ENCODE measurements at places on chromosomes 5 and 9.
A peak's percentile ranks its signal among the peaks of the same experiment; 100 is the strongest.

- no peak for DNase-seq
Measured at GRCh38 chr5:40221255-40221654, 458.5 kb upstream of the PTGER4 start.

DNA sequence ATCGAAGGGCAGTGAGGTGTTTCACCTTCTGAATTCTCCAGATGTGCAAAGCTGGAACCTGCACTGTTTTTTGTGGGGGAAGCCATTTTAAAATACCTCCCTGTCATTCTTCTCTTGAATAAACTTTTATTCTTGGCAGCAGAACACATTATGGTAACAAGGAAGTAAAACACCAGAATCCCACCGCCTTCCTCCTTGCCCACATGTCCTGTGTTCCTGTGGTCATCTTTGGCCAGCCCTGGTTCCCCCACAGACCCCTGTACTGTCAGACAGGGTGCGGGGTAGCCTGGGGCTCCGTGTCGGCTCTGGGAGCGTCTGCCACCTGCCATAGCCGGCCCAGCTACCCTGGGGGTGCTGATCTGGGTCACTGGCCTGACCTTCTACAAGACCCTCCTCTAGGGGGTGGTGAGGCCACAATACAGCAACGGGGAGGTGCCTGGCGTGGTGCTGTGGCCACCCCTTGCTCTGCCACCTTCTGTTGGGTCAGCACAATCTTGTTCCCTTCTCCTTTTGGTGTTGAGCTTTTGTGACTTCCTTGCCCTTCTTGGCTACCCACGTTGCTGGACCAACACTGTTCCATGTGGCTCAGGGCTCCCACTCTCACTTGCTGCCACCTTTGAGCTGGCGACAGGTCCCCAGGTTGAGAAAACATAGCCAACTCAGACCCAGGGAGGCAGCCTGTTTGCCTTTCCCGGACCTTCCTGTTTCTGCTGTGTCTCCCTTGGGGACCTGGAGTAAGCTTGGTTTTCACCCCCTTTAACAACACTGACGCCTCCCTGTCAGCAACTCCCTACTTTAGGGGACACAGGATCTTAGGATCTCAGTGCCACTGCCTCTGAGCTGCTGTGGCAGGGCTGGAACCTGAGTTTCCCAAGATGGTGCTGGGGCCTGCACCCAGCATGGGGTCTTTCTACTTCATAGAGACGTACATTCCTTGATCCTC lies 4.8 kb downstream of the WNK2 start:
- no peak for DNase-seq

GRCh38 chr9:108551030-108551841 lies 304.6 kb downstream of the ACTL7B start:
- no peak for DNase-seq

DNA sequence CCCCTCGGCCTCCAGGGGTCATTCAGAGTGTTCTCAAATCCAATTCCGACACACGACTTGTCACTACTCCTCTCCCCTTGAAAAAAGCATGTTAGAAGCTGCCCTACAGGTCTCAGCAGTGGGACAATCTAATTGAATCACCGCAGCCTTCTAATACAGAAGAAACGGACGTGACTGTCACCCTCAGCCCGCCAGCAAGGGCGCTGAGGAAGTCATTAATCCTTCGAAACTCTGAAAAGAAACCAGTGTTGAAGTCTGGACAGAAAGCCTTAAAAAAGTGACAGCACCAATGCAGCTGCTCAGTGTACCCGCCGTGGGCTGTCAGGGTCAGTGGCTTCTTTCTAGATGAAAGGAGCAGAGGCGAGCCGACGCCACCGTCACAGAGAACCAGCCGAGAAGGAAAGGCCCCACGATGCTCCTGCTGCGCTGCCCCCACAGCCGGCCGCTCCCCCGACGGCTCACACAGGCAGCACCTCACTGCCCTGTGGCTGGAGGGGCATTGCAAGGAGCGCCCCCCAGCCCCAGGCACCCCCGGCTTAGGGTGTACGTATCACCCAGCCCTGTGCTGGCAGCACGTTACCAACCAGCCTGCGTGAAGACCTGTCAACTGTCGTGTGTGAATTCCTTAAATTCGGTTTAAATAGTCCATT lies 5.7 kb downstream of the BRD3OS start:
- DNase-seq, result no peak

- DNase-seq, result no peak
Measured at GRCh38 chr5:88195636-88196035, 73.0 kb downstream of the TMEM161B start.

- DNase-seq, result no peak
Measured at GRCh38 chr5:28766565-28767158, 1728.3 kb upstream of the CDH9 start.

- DNase-seq, result no peak
Measured at GRCh38 chr9:123074628-123075027, 41.2 kb downstream of the GPR21 start.

- no peak for DNase-seq
Measured at GRCh38 chr5:13859270-13860065, 85.0 kb downstream of the DNAH5 start.

GRCh38 chr5:77784735-77785134 lies 8.6 kb upstream of the TBCA start:
- DNase-seq, result no peak

DNA sequence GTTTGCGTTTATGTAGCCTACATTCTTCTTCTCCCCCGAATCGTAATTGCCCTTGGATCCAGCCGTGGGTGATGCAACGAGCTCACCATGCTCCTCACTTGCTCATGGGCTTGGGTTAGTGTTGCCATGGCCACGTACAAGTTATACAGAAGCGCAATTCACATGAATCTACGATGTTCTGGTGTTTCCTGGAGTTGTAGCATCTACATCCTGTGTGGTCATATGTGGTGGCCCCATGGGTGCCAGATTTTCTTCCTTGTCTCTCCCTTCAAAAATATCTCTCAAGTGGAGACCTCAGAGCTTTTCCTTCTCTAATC lies 115.3 kb downstream of the TLE4 start:
- peak; percentile 11 for DNase-seq

DNA sequence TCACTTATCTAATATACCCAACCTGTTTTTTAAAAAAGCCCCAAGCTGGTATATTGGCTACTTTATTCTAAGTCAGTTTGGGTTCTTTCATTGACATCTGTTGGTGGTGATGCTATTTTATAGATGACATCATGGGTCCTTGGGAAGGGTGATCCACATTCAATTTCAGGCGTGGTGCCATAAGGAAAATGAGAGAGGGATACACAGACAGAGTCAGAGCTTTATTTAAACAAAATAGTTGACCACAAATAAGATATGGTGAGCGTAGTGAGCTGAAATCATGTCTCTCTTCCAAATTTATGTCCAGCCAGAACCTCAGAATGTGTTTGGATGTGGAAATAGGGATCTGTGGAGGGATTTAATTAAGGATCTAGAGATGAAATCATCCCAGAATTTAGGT lies 302.4 kb downstream of the MAT2B start:
- DNase-seq, result no peak

GRCh38 chr9:96604004-96604319 lies 15.7 kb downstream of the CDC14B start:
- no peak for DNase-seq

- no peak for DNase-seq
Measured at GRCh38 chr5:61575103-61575502, 243.0 kb downstream of the ZSWIM6 start.

DNA sequence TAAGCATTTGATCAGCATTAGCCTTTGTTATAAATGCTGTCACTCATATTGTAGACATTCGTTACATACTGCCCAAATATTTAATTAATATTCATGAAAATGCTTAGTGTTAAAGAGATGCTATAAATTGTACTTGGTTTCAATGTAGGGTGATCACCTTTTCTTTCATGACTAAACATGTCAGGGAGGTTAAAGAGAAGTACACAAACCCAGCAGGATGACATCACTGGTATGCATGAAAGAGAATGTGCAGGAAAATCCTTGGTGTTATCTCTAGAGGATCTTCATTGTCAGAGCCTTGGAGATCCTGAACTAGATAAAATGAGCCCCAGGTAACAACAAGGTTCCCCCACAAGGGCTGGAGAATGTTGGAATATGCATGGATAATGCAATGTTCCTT lies 33.0 kb upstream of the SV2C start:
- no peak for DNase-seq

GRCh38 chr5:148791334-148791667 lies 35.1 kb upstream of the ADRB2 start:
- peak; percentile 34 for DNase-seq

- DNase-seq, result no peak
Measured at GRCh38 chr9:125745682-125746016, 1.5 kb upstream of the PBX3 start.

GRCh38 chr9:93059011-93059714 lies 662 bp downstream of the SUSD3 start:
- no peak for DNase-seq

DNA sequence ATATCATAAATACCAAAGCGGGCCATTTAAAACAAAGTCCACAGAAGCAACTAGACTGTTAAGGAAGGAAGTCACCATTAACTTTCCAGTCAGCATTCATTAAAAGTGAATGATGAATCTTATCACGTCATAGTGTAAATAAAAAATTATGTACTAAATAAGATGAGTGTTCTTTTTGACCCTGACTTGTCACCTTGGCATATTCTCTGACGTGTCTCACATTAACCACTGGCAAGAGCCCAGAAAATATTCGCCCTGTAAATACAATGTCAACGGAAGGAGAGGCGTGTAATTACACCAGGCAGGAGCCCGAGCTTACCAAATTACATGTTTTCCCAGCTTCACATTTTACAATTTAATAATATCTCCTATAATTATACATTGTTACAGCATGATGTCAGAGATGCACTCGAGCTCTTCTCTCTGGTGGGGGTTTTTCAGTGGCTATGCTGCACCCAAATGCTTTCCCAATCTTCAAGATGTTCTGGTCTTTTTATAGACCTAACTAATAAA lies 29.3 kb upstream of the UBE2QL1 start:
- DNase-seq, result no peak

DNA sequence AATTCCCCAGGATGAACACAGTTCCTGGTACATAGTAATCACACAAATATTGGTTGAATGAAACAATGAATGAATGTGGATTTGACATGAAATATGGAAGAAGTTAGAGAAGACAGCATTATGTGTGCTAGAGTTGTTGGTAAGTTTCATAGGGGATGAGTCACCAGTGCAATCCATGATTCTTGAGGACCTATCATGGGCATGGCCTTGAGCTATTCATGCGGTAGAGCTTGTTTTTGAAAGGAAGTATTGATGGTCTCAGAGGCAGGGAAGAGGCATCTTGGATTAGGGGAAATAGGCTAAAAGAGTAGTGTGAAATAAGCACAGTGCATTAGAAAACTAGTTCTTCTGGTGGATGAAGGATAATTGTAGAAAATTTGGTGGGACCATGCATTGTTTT lies 22.1 kb downstream of the SPATA31D1 start:
- no peak for DNase-seq

- no peak for DNase-seq
Measured at GRCh38 chr5:125863579-125863978, 559.6 kb upstream of the GRAMD2B start.

DNA sequence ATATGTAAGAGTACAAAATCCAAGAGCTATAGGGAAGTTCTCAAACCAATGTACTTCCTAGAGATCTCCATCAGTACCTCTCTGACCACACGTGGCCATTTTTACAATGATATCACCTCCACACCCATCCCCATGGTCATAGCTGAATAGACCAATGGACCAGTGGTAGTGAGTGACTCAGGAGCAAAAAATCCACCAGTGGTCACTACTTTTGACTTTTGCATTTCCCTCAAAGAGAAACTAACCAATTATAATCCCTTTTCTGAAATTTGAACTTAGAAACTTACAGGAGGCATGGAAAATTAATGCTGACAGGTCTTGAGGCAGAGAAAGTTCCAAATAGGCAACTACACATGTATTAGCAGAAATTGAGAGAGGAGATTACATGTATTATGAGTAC lies 238.4 kb downstream of the TRPM3 start:
- no peak for DNase-seq

GRCh38 chr9:87694236-87694755 lies 31.6 kb upstream of the CTSL start:
- DNase-seq, result no peak

GRCh38 chr5:59360130-59360555 lies 533.4 kb downstream of the PDE4D start:
- DNase-seq, result no peak

- peak; percentile 25 for DNase-seq
Measured at GRCh38 chr9:100216178-100216787, 117.2 kb downstream of the INVS start.

DNA sequence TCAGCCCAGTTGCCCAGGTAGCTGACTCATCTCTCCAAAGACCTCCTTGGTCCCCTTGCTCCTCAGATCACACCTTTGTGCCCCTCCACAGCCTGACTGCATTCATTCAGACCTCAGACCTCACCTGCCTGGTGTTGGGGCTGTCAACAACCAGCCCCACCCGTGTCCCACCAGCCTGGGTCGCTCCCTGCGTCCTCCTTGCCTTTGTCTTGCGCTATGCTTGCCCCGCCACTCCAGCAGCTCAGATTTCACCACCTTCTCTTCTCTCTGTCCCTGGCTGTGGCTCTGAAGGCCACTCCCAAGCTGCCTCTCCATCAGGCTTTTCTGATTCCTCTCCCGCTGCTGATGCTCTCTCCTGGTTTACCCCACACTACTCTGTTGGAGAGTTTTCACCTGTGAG lies 103.5 kb downstream of the MVB12B start:
- DNase-seq, result no peak

DNA sequence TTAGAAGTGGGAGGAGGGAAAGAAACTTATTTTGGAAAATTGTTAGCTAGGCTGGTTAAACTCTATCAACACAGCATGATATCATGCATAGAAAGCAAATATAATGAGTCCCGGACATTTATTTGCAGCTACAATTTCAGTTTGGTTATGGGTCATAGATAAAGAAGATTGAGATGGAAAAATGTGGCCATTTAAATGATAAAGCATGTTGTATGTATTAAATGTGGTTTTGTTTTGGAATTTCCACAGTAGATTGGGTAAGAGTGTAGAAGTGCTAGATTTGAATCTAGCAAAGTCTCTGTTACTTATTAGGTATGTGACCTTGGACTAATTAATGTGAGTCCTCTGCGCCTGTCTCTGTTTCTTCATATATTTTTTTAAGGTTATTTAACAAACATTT lies 217.4 kb downstream of the KDM4C start:
- DNase-seq, result no peak
